ENCODE measurements at places on chromosomes 1 and 21.

DNA sequence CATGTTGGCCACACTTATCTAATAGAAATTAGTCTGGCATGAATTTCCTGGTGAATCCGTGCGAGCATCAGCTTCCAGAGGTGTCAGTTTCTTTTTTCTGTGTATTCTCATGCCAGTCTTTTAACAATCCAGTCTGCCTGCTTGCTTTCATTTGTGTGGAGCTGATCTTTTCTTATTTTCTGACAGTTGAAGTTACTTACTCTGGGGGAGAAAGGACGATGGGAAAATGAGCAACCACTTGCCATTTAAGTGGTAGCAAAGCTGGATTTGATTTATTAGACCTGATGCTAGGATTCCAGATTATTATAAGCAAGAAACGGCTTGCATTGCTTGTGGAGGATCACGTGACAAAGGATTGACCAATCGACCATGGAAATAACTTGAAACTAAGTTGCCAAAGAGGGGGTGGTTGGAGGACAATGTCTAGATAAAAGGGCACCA is 24.3 kb upstream of the APP start:
- no peak for DNase-seq

- DNase-seq = no peak
These were observed 15.3 kb downstream of the ZMYM6 start for GRCh38 chr1:35016406-35016805.

GRCh38 chr1:173669491-173669941 is at the start of gene ANKRD45:
ANKRD45 (minus strand) TSS chr1:173669851; CDS start chr1:173659418, 10,433 bp downstream.
- no peak for DNase-seq

DNA sequence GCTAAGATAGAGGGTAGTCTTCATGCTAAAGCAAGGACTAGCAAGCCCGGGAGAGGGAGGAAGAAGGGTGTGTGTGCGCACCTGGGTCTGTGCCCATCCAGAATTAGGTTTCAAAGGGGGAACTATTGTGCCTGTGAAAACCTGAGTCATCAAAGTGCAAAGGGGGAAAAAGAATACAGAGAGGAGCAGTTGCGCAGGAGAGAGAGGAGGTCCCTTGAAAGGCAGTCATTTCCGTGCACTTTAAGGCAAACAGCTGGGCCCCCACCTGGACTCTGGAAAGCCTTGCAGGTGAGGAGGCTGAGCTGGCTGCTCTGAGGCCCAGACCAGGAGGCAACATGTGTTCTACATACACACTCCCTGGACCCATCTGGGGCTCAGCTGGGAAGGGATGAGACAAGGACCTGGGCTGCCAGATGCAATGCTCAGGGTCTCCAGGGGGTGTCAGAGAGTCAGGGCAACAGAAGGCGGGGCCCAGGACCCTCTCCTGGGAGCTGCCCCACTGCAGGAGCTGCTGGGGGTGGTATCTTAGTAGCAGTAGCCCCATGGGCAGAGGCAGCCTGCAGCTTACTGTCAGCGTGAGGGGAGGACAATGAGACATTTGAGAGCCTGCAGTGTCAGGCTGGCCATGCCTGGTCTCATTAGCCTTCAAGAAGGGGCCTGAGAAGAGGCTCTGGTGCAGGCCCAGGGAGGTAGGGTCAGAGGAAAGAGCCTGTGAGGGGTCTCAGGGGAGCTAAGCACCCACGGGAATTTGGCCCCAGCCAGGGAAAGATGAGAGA is 14.3 kb downstream of the PROK1 start:
- DNase-seq = no peak

DNA sequence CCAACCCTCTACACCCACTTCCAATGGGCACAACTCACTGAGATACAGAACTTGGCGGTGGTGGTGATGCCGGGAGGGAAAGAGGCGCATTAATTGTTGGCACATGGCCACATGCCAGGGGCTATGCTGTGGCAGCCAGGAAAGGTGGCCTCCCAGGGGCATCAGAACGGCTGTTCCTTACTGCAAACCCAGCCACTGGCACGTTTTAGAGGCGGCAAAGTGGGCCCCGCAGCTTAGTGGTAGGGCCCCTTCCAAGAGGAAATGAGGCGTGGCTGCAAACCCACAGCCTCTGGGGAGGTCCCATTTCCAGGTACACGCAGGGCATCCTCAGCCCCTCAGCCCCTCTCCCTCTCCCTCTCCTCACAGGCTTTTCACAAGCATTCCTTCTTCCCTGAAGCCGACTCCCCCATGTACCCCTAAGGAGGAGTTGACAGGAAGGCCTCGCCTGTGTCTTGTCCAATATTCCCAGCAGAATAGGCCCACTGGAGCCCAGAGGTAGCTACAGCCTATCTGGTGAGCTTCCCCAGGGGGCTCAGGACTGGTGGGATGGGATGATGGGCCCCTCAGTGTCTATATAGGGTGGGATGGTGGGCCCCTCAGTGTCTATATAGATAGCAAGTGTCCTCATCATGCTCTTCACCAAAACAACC is 166.2 kb downstream of the CLIC6 start:
- DNase-seq = no peak

GRCh38 chr1:37037690-37038089 is 3.4 kb upstream of the GRIK3 start:
- DNase-seq = peak; percentile 55

DNA sequence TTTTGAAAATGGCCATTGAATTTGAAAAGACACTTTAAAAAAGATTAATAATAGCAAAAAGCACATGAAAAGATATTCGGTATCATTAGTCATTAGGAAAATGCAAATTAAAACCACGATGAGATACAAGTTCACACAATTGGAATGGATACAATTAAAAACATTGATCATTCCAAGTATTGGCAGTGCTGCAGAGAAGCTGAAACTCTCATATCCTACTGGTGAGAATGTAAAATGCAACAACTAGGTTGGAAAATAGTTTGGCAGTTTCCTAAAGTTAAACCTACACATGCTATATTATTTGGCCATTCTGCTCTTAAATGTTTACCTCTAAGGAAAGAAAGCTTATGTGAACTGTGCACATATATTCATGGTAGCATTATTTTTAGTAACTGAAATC is 838.7 kb upstream of the PRMT6 start:
- no peak for DNase-seq

GRCh38 chr1:70542856-70543255 is 131.8 kb downstream of the CTH start:
- DNase-seq = no peak

- no peak for DNase-seq
These were observed 945 bp downstream of the RNPEP start for GRCh38 chr1:201983380-201983805.

- no peak for DNase-seq
These were observed 22.1 kb downstream of the PTPRU start for GRCh38 chr1:29258189-29258975.

- no peak for DNase-seq
These were observed 34.7 kb upstream of the L1TD1 start for GRCh38 chr1:62159940-62160348.

- peak; percentile 74 for DNase-seq
These were observed at the start of gene GSTM2 for GRCh38 chr1:109667452-109668122. GSTM2 (plus strand) TSS chr1:109668057; CDS start chr1:109668116, 59 bp downstream.

DNA sequence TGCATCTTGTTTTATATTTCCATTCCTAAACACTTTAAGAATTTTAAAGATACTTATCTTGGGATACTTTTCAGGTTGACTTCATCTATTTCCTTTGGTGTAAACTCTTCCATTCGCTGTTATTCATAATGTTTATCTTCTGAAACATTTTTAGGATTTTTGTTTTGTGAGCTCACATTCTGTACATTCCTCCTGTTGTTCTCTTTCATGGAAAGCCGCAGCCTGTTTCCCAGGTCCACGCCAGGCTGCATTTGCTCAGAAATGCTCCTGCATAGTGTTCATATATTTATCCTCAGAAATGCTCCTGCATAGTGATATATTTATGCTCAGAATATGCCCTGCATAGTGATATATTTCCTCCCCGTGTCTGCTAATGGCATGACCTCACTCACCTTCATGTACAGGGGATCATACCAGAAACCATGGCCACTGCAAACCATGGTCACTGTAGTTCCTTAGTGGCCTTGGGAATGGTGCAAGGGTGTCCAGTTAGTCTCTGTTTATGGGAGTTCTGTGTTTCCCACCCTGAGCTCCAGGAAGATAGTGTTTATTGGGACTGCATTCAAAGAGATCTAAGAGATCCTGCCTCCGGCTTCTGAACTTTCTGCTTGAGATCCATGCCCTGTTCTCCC is 153.9 kb upstream of the GREM2 start:
- no peak for DNase-seq

GRCh38 chr21:44566403-44566802 is 7.1 kb upstream of the KRTAP10-4 start:
- no peak for DNase-seq

GRCh38 chr1:217373761-217374701 is 256.9 kb downstream of the GPATCH2 start:
- DNase-seq = no peak

DNA sequence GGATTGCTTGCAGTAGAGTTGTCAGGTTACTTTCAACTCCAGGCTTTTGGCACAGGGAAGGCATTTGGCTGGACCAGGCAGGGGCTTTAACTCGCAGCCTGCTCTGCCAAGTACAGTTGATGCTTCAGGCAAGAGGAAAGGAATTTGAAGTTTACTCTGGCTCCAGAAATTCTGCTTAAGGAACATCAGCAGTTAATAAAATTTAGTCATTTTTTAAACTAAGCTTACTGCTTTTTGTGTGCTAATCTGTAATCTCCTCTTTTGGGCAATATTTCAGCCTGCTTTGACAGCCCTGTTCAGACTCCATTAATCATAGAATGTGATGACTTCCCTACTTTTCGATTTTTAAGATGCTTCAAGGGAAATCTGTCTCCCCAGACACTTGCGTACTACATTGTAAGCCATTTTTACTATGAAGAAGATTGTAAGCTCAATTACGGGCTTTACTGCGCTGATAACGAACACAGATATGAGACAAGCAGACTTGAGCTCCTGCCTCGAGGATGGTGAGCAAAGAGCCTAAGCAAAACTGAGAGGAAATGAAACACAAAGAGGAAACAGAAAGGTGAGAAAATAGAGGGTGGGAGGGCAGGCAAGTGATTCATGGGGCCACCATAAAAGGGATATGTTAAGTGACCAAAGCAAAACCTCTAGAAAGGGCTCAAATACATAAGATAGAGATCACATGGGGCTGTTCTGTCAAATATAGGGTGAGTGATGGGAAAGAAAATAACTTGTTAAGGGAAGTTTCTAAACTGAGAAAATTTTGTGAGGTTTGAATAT is 76.6 kb upstream of the VAV3 start:
- DNase-seq = no peak

- no peak for DNase-seq
These were observed 471.1 kb upstream of the VAMP3 start for GRCh38 chr1:7299994-7300393.

GRCh38 chr1:12774801-12775345 is 1.3 kb downstream of the PRAMEF12 start:
- DNase-seq = no peak

DNA sequence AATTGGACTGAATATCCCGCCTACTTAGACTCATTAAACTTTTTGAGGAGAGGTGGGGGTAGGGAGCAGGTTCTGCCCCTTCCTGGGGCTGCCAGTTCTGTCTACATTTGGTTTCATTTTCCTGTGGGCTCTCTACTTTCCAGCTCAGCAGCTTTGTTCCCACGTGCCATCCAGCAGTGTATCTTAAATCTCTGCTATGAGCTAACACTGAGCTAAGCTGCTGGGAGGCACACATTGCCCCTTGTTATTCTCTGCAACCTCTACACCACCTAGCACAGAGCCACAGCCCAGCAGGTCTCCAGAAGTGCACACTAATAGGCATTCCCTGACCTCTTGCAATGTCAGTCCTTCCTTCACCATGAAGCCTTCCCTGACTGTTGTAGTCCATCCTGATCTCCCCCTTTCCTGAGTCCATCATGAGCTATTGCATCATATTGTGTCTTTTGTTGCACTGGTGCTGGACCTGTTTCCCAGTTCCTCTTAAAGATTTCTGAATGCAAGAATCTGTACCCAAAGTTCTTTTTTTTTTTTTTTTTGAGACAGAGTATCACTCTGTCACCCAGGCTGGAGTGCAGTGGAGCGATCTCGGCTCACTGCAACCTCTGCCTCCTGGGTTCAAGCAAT is 28.7 kb upstream of the NRDC start:
- no peak for DNase-seq

DNA sequence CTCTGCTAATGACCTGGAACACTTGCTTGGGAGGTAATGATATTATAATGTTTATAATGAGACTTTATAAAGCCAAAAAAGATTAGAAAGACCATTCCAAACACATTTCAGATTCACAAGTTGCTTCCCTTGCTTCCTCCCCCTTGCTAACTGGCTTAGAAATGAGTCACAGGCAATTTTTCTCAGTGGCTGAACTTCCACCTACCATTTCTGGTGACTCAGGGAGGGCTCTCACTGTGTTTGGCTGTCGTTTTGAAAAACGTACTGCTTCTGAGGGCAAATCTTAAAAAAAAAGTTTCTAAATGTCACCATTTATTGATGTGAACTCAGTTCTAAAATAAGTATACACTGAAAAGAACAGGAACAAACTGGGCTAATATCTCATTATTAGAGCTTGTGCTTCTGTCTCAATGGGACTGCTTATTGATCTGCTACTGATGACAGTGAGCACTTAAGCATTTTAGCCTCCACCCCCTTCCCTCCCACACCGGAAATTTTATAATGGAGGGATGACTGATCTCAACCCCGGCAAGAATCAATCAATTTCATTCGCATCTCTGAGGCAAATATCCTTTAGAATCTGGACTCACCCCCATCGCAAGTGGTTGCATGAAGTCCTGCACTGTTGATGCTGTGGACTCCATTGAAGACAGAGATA is 278.3 kb downstream of the KCTD3 start:
- no peak for DNase-seq

All from globus pallidus (tissue), 1 donor.